ENCODE measurements at places on chromosomes 4 and X.
A peak's percentile ranks its signal among the peaks of the same experiment; 100 is the strongest.

DNA sequence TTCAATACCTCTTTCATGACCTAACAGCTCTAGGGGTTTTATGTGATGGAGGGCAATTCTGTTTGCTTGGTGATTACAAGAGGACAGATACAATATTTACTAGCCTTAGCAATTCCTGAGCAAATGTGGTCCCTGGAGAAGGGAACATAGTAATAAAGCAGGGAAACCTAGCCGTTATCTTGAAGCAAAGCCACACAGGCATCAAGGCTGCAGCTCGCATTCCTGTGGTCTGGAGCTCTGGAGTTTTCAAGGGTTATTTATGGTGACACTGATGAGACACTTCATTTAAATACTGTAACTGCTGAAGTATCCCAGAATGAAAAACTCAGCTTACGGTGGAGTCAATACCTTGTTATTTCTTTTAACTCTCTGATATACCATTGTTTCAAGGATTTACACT lies 66.8 kb downstream of the AFF2 start:
- DNase-seq, result no peak

DNA sequence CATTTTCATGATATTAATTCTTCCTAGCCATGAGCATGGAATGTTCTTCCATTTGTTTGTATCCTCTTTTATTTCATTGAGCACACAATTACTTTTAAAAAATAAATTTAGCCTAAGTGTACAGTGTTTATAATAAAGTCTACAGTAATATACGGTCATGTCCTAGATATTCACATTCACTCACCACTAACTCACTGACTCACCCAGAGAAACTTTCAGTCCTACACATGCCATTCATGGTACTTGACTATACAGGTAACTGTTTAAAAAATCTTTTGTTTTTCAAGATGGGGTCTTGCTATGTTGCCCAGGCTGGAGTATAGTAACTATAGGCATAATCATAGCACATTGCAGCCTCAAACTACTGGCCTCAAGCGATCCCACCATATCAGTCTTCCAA lies 348.1 kb downstream of the RAPGEF2 start:
- no peak for DNase-seq

DNA sequence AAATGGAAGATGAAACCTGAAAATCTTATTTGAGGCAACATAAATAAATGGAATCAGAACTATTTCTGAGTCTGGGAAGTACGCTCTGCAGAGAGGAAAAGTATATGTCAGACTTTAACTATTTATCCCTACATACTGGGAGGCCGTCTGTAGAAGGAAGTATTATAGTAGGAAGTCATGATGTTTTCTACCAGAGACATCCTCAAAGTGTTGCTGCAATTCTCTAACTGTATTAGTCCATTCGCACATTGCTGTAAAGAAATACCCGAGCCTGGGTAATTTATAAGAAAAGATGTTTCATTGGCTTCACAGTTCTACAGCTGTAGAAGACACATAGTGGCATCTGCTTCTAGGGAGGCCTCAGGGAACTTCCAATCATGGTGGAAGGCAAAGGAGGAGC lies 88.7 kb upstream of the TBL1X start:
- DNase-seq, result no peak

GRCh38 chr4:92760433-92760832 lies 456.7 kb downstream of the GRID2 start:
- DNase-seq, result no peak

DNA sequence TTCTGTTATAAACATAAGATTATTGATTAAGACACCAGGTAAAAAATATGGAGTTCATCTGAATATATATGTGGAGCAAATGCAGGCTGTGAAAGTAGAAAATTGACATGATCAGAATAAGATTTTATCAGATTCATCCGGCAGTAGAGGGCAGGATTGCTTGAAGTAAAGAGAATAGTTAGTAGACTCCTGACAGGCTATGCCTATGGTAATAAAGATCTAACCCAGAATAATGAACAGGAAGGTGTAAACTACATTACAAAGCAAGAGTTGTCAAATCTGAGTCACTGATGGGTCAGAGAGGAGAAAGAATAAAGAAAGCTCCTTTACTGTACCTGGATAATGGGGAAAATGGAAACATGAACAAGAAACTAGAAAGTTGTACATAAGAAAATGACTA lies 20.8 kb upstream of the TMEM184C start:
- DNase-seq, result no peak

DNA sequence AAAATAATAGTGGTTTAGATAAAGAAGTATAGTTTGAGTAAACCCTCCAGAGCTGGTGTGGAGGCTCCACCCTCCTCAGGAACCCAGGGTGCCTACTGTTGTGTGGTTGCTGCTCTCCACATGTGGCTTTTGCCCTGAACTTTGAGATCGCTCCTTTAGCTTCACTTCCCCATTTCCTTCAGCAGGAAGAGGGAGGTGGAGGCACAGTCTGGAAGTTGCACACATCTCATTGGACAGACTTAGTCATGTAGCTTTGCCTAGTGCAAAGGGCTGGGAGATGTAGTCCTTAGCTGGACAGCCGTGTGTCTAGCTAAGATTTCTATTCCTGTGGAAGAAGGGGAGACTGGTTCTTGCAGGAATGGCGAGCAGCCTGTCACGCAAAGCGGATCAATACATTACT lies 37.9 kb downstream of the RGS12 start:
- no peak for DNase-seq

DNA sequence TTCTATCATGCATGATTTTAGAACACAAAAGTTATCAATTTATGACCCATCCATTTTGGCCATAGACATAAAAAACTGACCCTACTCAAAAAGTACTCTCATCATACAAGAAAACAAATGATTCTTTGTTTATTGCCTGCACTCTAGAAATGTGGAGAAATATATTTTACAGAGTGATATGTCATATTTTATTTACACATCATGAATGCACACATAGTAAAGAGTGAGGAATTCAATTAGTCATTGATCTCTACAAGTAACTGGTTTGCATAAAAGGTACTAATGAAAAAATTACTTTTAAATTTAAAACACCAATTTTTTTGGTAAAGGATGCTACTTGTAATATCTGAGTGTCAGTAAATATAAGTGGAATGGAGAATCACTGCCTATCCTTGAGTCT lies 242.5 kb upstream of the FAT4 start:
- no peak for DNase-seq

DNA sequence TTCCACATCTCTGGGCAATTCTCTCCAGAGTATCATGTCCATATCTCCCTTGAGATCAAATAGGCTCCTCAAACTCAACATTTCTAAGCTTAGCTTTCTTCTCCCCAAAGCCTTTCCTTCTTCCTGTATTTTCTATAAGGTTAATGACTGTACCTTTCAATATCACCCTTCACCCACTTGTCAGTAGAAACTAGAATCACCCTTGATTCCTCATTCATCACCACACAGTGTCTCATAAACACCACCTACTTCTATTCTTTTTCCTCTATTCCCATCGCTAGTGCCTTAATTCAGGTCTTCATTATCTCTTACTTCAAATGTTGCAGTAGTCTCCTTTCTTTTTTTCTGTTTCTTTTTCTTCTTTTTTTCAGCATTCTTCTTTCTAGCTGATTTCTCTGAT lies 28.3 kb upstream of the SMS start:
- DNase-seq, result no peak

DNA sequence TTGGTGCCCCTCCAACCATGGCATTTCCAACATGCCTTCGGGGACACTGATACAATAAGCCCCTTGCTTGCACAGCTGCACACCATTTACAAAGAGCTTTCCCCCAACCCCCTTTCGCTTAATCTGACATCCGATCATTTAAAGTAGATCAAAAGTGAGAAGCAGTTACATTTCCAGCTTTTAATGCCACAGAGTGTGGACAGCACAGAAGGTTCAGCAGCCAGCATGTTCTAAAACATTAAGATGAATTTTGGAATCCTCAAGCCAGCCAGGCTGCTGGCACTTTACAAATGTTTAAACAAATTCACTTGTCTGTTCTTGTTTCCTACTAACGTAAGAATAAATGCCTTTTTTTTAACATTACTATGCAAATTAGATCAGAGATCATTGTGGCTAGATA lies 284.4 kb upstream of the LDB2 start:
- DNase-seq, result no peak

- DNase-seq, result no peak
Observed at GRCh38 chr4:89111833-89112563, 665 bp downstream of the TIGD2 start.

DNA sequence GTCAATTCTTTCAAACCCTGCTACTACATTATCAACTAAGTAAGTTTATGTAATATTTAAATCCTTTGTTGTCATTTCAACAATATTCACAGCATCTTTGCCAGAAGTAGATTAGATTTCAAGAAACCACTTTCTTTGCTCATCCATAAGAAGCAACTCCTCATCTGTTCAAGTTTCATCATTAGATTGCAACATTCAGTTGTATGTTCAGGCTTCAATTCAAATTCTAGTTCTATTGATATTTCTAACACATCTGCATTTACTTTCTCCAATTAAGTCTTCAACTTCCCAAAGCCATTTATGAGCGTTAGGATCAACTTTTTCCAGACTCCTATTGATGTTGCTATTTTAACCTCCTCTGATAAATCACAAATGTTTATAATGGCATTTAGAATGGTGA lies 66.1 kb downstream of the BMP3 start:
- DNase-seq, result no peak

DNA sequence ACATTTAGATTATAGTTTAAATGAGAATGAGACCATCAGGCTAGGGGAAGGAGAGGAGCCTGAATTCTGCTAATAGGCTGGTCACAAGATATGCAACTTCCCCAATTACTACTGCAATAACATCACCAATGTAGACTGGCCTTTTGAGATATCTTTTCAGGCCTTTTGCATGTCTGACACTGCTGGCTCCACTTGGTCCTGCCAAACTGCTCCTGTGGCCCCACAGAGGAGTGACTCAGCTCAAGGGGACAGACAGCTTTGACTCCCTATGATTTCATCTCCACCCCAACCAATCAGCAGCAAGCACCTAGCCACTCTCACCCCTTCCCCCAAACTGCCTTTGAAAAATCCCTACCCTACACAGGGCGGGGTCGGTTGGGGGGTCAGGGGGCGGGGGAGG lies 22.8 kb downstream of the GPRIN3 start:
- no peak for DNase-seq

GRCh38 chrX:115226929-115227328 lies 7.0 kb downstream of the LRCH2 start:
- no peak for DNase-seq

- peak; percentile 13 for DNase-seq
Observed at GRCh38 chr4:80184825-80185756, 12.2 kb upstream of the PRDM8 start.

GRCh38 chr4:169246957-169247396 lies 23.8 kb downstream of the SH3RF1 start:
- DNase-seq, result no peak

GRCh38 chr4:26242451-26242850 lies 78.4 kb upstream of the RBPJ start:
- no peak for DNase-seq

DNA sequence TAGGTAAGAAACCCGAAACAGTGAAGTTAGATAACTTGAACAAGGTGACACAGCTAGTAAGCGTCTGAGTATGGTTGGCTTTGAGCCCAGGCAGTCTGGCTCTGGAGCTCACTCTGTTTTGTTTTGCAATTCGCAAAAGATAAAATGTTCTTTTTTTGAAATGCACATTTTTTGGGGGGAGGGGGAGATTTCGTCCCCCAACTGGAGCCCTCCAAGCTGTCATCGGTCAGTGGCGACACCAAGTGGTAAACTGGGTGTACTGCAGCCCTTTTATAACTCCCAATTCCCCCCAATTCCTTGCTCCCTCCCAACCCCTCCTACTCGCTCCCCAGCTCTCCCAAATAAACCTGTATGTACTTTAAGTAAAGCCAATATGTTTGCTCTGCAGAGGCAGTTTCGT lies 2.8 kb upstream of the CLCN5 start:
- DNase-seq, result peak; percentile 15

DNA sequence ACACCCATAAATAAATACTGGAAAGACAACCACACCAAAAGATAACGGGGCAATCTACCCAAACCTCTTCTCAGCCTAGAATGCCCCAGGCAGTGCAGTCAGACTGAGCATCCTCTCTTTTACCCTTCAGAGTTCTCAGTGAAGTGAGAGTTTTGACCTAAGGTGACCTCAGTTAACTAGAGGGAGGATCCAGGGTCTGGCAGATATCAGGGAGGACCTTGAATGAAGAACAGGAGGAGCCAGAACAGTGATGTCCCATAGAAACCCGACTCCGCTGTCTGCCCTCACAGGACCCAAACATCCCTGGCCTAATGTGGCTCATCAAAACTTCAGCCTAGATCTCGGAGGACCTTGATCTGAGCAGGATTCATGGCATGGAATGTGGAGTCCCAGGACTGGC lies at the start of gene MAGEB3:
TSS of gene MAGEB3 (plus strand) at position 263 of the 400 bp plus-strand sequence. CDS start 5,268 bp downstream, outside the sequence.
- DNase-seq, result no peak

GRCh38 chr4:74038425-74039314 lies at the start of gene CXCL3:
TSS of gene CXCL3 (minus strand) at chr4:74038689. CDS start at chr4:74038611, 78 bp downstream.
- peak; percentile 6 for DNase-seq

GRCh38 chrX:71067089-71067488 lies 1.0 kb downstream of the SNX12 start:
- no peak for DNase-seq

GRCh38 chrX:39985071-39985470 lies 112.7 kb downstream of the BCOR start:
- no peak for DNase-seq

DNA sequence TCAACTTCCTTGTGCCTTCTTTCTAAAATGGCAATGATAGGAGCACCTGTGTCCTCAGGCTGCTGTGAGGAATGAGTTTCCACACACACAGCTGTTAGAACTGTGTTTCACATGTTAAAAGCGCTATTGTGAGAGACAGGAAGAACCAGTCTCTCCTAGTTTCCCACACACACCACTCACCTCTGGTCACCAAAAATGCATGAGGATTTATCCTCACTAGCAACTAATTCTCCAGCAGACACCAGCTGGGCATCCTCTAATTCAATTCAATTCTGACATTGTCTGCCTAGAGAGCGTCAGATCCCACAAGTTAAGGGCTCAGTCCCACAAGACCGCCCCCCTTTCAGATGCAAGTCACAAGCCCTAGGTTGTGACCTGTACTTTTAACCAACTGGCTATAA lies 29.0 kb upstream of the SLC2A9 start:
- DNase-seq, result no peak

- DNase-seq, result no peak
Observed at GRCh38 chrX:136021903-136022302, 36.7 kb downstream of the SLC9A6 start.

GRCh38 chr4:82223715-82224114 lies 150.1 kb downstream of the HNRNPD start:
- DNase-seq, result peak; percentile 46

- no peak for DNase-seq
Observed at GRCh38 chr4:184575306-184575705, 73.9 kb downstream of the CASP3 start.

- DNase-seq, result no peak
Observed at GRCh38 chr4:119082661-119083060, 53.0 kb upstream of the MYOZ2 start.

Data from CD4-positive, alpha-beta T cell treated with Interleukin-6 at 100 ng/mL for 8 hours (primary cell).